Stimulated activated CD4-positive, alpha-beta T cell treated with anti-CD3 and anti-CD28 coated beads, Interleukin-1b, Interleukin-23, amount 100 ng/mL, for 4 hours (primary cell): ENCODE measurements at places on chromosomes 7 and 10.

GRCh38 chr10:128482052-128482451 lies 355.8 kb upstream of the MKI67 start:
- DNase-seq = no peak

DNA sequence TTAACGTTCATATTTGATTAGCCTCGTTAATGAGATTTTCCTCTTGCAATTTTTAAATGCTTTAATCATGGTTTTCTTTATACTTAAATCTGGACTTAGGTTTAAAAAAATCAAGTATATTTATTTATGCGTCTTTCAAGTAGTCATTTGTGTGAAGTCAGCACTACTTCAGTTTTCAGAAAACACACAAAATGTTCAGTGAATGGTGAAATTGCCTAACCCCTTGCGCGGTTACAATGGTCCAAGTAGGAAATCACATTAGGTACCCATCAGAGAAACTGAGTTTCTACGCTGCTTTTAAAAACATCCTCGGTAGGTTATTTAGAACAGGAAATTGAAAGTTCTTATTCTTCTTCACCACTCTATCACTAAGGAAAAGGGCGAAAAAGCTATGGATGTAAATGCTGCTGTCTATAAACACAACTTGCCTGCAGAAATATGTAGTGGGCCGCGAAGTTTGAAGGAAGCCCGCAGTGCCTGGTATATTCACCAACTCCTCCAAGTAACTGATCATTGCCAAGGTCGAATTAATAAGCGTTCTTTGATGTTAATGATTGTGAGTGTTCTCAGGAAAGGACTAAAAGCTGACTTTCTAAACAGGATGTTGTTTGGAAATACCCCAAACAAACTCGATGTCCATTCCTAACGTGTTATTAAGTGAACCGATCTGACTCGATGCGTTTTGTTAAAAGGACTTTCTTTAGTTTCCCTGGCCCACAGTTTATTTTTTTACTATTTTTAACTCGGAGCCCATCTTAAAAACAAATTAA lies 1.0 kb downstream of the SYPL1 start:
- no peak for DNase-seq

DNA sequence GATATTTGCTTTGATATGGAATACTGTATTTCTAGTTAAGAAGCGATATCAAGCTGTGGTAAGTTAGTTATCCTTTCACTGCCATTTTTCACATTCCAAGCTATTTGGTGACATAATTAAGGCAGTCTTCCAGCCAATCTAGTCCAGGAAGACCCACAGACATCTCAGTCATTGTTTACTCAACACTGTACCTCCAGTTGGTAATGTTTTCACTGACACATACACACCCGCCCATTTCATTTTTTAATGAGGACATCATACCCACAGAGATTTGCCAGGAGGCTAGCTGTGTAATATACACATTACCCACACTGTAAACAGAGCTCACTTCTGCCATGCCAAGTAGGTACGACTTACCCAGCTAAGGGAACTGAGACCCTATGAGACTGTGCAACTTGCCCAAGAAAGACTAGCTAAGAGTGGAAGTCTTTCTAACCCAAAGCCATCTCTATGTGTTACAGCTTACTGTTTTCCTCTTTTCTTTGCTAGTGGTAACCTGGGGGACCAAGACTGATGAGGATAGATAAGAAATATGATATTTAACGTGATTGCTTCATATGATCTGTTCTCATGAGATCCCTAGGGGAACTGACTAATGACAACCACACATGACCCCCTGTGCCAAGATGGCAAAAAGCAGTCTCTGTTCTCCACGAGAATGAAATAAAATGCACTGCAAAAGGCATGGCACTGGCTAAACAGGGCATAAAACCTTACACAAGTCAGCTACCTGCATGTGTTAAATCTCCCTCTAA lies 179.0 kb downstream of the DGKI start:
- no peak for DNase-seq

- no peak for DNase-seq
These were observed 6.8 kb downstream of the GTPBP4 start for GRCh38 chr10:994836-995558.

DNA sequence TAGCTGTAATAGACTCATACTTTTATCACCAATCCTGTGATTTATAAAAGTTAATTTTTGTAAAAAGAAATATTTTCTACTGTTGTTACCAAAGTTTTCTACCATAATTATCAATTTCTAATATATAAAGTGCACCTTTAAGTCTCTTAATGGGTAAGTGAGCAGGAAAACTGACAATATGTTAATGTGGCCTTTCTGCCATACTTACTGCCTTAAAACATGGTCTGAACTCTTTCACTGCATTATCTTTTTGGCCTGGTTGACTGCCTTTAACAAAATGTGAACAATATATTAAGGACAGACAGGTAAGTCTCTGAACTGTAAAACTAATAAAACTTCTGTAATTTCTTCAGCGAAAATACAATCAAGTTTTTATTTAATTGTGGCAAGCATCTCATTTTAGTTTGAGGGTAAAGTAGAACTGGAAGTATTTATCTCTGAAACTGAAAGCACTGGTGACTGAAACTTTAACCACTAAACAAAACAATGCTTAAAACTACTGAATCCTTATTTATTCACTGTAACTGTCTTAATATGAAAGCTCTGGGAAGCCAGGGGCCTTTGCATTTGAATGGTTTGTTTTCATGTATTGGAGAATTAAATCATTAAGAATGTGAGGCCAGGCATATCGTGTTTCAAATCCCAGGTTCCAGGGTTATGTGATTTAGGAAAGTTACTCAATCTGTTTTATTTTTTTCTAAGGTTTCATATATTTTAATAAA lies 948.8 kb upstream of the POT1 start:
- DNase-seq = no peak

DNA sequence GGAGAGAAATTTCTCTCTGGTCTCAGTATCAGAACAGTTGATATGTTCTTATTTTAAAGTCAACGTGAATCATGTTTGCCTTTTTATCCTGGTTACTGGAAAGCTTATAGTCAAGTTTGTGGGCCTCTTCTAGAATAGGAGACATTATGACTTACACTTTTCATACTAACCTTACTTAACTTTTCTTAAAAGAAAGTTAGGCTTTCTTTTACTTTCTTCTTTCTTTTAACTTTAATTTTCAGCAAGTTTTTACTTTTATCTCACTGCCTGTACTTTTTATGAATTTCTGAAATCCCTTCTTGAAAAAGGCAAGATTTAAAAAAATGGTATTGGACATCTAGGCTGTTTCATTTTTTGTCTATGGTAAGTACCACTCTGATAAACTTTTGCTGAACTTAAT lies 75.2 kb upstream of the DNAJB12 start:
- DNase-seq = no peak
